ENCODE measurements at places on chromosomes 3 and 15.

- no peak for DNase-seq
These were observed 8.2 kb upstream of the ESYT3 start for GRCh38 chr3:138426211-138426610.

- no peak for DNase-seq
These were observed 28.2 kb downstream of the UBE3A start for GRCh38 chr15:25410649-25411048.

DNA sequence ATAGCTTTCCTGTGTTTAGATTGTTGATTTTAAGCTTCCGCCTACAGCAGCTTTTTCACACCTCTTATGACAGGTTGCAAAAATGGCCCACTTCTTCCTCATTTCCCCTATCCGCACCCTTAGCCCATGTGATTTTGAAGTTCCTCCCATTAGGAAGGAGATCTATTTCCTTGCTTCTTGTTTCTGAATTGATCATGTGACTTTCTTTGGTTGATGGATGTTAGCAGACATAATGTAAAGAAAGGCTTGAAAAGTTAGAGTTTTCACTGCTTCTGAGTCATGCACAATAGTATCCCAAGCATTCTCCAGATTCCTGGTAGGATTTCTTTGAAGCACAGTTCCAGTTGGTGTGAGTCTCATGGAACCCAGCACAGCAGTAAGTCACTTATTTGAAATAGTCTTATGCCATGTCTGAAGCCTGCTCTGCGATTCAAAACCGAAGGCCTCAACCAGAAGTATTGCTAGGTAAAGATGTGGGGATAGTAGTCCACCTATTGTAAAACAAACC is 76.6 kb downstream of the EDEM1 start:
- DNase-seq: no peak

- DNase-seq: no peak
These were observed 747 bp downstream of the MYL3 start for GRCh38 chr3:46862369-46863025.

GRCh38 chr15:23039917-23040281 is 530 bp upstream of the TUBGCP5 start:
- no peak for DNase-seq

GRCh38 chr15:65194826-65195547 is 9.8 kb upstream of the CLPX start:
- no peak for DNase-seq

DNA sequence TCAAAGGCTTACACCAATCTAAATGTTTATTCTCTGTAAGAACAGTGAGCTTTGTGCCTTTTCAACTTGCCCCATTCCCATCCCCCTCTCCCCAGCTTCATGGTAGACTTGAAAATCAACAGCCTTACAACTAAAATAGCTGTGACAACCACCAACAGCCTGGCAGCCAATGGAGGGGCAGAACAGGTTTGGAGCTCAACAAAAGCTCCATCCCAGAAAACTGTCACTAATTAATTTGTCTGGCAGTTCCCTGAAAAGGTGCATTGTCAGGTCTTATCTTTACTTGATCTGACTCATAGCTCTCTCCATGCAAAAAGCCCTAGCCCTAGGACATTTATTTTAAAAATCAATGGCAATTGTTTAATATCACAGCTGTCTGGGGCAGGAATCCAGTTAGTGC is 22.6 kb downstream of the MTHFS start:
- no peak for DNase-seq

DNA sequence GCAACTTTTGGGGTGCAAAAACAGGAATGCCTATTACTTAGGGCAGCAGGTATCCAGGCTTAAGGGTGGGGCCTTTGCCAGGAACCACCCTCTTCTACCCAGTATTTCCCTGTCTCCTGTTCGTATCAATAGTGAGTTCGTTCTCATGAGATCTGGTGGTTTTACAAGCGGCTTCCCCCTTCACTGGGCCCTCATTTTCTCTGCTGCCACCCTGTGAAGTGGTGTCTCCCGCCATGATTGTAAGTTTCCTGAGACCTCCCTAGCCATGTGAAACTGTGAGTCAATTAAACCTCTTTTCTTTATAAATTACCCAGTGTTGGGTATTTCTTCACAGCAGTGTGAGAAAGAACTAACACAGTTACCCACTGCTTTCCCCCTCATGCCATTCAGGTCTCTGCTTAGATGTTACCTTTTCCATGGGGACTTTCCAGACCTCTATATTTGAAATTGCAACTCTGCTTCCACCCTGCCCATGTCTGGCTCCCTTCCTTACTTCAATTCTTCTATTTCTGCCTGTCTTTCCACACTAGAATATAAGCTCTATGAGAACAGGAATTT is 23.9 kb upstream of the TRA2B start:
- no peak for DNase-seq

DNA sequence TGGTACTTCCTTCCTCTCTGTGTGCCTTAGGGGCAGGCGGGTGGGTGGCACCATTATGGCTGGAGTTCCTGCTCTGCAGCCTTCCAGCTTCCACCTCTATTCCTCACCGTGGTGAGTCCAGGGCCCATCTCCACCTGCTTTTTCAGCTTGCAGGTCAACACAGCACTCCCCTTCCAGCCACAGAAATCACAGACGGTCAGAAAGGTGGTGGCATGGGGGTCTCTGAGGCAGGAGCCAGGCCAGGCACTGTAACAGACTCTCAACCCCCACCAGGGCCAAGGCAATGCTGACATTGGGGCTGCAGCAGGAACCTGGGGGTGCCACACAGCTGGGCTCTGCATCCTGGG is 16.6 kb downstream of the KLF15 start:
- no peak for DNase-seq

DNA sequence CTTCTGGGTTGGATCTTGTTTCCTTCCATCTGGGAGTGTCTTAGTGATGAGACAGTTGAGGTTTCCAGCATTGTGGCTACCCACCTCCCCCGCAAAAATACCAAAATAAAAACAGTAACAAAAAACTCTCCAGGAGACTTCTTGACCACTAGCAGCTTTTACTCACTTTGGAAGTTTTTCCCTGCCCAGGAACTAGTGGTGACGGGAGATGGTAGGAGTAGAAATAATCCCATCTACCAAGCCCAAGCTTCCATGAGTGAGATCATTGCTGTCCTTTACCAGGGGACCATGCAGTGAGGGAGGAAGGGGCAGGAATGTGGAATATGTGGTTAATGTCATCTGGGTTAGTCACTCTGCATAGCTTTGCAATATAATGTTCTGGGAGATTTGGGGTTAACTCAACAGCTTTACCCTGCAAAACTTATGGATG is 187.7 kb downstream of the ITPR1 start:
- no peak for DNase-seq

- DNase-seq: no peak
These were observed 570 bp downstream of the APH1B start for GRCh38 chr15:63277893-63278456.

DNA sequence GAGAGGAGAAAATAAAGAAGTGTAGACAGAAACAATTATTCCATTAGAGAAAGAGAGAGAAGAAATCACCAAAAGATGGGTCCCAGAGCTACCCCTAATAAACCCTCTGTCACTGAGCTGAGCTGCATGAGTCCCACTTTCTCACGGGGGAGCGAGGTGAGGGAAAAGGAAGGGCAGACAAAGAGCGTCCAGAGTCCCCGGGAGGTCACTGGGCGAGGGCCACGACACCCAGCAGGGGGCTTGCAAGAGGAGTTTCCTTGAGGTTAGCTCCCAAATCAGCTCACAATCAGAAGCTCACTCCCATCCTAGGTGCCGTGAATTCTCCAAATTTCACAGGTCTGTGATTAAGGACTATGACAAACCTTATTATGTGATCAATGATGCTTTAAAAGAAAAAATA is 62.3 kb downstream of the XXYLT1 start:
- DNase-seq: no peak

GRCh38 chr3:90080988-90081387 is 973.6 kb downstream of the EPHA3 start:
- no peak for DNase-seq

DNA sequence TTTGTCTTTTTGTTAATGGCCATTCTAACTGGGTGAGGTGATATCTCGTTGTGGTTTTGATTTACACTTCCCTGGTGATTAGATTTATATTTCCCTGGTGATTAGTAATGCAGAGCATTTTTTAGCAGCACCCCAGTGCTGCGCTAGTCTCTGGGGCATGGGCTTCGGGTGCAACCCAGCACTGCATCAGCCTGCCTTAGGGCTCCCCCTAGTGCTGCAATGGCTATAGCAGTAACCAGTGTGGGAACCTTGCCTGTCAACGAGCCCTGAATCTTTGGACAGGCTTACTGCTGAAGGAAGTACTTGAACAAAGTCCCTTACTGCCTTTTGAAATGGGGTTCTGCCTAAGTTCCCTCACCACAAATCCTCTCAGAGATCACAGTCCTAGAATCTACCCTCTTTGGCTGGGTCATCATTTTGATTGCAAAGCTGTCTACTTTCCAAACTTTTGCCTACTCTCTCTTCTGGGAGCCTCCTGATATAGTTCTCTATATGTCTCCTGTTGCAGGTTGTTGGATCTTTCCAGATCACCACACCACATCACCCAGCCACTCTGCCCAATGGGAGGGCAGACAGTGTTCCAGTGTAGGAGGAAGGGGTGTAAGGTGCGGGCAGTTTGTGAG is 79.2 kb upstream of the CCNL1 start:
- DNase-seq: peak; percentile 70

DNA sequence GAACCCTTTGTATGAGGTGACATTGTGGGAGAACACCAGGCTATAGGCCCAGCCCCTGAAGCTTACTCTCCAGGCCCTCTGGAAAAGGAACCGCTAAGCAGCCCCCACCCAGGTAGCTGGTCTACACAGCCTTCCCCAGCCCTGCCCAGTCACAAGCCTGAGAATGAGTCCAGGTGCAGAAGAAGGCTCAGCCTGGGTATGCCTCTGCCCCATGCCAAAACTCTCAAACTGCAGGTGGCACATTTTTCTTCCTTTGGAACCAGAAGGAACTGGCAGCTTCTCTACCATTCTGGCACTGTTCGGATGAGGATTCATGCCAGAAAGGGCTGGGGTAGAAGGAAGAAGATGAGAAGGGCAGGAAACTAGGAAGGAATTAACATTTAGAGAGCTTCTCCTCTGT is 23.7 kb upstream of the TBC1D21 start:
- no peak for DNase-seq

- DNase-seq: no peak
These were observed 306.4 kb downstream of the MAGI1 start for GRCh38 chr3:65732051-65732935.

- DNase-seq: no peak
These were observed 62.6 kb downstream of the CADPS start for GRCh38 chr3:62812631-62813030.

DNA sequence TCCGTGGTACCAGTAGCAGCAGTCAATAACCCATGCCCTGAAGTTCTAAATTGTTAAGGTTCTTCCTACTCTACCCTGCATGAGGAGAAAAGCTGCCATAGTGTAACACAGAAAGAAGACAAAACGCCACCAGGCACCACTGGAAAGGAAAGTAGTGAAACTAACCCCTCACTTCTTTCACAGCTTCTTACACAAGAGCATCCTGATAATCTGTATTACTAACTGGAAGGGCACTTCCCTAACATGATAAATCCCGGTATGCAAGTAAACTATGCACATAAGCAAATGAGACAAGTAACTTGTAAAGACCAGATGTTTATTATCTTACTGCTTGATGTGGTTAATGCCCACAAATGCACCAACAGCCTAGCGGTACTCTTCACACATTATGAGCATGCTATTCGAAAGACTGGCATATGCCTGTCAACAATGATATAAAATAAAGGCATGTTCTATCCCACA is 141.3 kb downstream of the ADAM10 start:
- no peak for DNase-seq

GRCh38 chr3:13479332-13479581 is 849 bp upstream of the HDAC11 start:
- peak; percentile 26 for DNase-seq

GRCh38 chr3:47594792-47595191 is 16.1 kb upstream of the CSPG5 start:
- no peak for DNase-seq

All from activated T-cell treated with anti-CD3 and anti-CD28 coated beads for 24 hours (primary cell).